ENCODE measurements at places on chromosomes 5 and 9.

DNA sequence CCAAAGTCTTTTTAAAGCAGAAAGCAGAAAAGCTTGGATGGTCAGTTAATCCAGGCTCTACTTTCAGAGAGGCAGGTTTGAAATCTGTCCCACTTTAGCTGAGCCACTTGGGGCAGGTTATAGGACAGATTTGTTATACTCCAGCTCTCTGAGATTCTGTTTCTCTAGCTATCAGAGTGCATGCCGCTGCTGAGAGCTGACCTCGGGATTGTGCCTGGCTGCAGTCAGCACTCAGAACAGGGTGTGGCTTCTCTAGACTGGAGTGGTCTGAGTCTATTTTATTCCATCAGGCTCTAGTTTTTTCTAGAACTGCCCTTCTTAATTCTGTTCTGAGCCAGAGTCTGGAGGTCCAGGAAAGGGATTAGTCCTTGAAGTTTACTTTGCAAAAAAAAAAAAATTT is 67.7 kb downstream of the NDFIP1 start:
- DNase-seq, result no peak

DNA sequence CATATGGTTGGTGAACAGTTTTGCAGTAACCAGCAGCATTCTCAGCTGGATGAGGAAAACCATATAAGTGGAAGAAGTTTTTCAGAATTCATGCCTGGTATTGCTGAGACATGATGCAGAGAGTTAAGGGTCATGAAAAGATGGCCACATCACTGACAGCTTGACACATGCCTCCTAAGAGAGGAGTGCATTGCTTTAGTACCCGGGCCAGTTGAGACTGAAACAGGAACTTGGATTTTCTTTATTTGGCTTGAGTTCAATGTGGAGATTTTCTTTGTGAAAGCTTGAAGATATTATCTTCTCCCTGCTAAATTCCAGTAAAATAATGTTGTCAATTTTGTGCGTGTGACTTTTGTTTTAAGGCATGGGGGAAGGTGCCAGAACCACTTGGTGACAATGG is 35.8 kb downstream of the HACD4 start:
- DNase-seq, result no peak

GRCh38 chr9:114059047-114059803 is 18.9 kb downstream of the AMBP start:
- DNase-seq, result no peak

DNA sequence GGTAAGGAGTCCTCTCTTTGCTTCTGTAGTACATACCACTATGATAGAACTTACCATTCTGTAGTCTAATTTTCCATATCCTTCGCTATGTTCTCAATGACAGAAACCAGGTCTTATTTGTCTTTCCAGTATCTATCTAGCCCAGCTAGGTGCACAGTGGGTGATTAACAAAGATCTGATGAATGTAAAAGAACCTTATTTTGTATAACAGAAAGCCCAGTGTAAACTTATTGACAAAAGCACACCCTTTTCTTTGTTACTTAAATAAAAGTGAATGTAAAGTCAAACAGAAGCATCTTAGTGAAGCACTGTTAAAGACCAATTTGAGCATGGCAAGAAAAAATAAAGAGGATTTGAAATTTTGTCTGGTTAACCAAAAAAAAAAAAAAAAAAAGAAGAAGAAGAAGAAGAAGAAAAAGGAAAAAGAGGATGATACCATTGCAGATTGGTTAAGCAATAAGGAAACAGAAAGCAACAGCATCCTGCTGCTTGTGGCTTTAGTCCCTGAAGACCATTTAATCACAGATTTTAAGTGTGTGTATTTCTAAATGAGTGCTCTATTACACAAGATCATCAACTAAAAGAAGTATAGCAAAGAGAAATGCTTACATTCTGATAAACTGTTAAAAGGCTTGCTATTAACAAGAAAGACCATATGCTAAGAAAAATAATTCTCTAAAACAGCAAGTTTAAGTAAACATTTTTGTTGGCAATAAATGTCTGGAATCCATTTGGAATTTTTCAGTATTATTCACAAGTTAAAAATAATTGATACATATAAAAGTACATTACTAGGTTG is 21.2 kb downstream of the MEGF9 start:
- no peak for DNase-seq

DNA sequence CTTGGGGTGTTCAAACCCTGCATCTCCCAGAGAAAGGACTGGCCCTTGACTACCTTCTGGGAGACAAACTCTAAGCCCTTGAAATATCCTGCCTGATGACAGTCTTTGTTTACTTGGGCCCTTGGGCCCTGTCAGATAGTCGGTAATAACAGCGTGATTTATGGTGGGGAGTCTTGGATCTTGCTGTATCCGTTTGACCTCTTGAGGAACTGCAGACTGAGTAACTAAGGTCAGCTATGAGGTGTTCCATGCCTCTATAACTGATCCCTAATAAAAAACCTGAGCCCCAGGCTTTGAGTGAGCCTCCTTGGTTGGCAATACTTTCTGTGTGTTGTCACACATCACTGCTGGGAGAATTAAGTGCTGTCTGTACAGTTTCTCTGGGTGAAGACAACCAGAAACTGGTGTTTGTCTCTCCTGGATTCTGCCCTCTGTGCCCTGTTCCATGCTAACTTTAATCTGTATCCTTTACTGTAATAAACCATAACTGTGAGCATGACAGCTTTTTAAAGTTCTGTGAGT is 56.2 kb upstream of the ANKRD33B start:
- no peak for DNase-seq

- no peak for DNase-seq
These were observed 60.2 kb downstream of the WNK2 start for GRCh38 chr9:93244101-93244500.
